ENCODE measurements at places on chromosomes 13 and 19.

DNA sequence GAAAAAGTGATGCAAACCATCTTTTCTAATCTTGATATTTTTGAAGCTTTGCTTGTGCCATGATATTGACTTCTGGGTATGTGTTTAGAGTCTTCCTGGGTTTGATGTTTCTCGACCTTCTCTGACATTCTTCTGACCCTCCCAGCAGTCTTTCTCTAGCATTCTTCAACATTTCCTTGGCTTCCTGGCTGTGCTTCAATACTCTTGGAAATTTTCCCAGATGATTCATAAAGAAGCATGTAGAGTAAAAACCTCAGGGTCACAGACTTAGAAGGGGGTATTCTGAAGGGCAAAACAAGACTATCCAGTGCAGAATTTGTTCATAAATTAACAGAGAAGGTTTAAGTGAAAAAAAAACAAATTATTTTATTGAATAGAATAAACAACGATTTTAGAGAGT, 946.3 kb upstream of the PCDH9 start:
- no peak for DNase-seq

DNA sequence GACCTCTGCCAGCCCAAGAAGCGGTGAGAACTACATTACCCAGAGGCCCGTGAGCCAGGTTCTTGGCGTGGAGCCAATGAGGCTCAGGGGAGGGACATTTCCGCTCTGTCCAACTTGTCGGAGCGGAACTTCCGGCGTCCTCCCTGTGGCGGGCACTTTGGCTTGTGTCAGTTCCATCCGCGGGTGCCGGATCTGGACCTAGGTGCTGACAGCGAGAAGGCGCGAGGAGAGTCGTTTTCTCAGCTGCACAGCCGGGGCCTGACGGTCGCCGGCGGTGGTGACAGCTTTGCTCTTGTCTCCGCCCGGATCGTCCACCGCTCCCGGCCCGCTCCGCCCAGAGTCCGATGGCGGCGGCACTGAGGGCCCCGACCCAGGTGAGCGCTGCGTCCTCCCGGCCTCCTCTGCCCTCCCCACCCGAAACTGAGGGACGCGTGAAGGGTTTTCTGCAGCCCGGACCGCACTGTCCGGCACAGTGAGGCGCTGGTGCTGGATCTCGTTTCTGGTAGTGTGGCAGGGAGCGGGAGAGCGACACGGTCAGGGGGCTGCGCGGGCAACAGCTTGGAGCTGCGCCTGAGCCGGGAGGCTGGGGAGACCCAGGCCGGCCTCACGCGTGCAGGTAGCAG, at the start of gene ZNF530:
Gene ZNF530, plus strand, starts transcription at position 125 of the 623 bp plus-strand sequence. CDS start 4,461 bp downstream, outside the sequence.
- peak; percentile 89 for DNase-seq

GRCh38 chr19:52897138-52897935, at the start of gene ZNF320:
Gene ZNF320, minus strand, starts transcription at chr19:52897635. Its CDS starts 7,380 bp downstream, at chr19:52890255.
- peak; percentile 93 for DNase-seq

DNA sequence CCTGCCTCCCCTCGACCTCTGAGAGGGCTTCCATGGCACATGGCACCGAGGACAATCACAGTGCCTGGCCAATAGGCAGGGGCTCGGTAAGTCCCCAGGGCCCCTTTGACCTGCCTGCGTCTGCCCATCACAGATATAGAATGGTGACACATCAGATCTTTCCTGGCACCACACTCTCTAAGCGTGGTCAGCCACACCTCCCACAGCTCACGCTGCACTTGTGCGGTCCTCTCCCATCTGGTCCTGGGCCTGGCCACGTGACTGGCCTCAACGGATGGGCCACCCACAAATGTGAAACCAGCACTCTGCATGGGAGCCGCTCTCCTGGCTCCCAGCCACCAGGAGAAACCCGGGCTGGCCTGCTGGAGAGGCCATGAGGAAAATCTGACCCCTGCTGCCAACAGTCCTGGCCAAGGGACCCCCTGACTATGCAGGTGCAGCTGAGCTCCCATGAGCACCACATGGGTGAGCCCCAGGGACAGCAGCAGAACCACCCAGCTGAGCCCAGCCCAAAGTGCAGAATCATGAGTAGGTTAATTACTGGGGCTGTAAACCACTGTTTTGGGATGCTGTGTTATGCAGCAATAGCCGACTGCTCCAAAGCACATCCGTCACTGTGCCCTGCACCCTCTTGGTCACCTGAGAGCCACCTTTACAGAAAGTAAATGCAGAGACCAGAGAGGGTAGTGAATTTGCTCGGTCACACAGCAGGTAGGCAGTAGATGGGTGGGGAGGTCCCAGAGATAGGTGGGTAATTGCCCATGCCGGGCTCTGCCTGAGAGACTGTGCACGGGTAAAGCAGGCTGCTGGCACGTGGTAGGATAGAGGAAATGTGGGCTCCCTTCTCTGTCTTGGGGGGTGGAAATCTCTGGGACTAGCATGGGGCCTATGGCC, 9.7 kb upstream of the MEF2B start:
- DNase-seq, result no peak

- no peak for DNase-seq
Observed at GRCh38 chr13:33251131-33251661, 34.4 kb downstream of the STARD13 start.

DNA sequence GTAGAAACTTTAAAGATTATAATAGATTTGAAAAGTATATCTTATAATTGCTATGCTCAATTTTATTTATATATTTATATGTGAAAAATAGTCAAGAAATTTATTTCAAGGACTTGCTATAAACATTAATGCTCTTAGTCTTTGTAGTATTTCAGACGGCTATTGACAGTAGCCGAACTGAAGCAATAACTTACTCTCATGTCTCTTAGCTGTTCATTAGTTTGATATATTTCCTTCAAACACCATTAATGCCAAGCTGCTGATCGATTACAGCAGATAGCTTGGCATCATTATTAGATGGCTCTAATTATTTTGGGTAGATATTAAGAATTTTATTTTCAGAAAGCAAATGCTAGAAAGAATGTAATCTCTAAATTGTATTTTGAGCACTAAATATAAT, 1151.5 kb upstream of the SPRY2 start:
- DNase-seq, result no peak

- no peak for DNase-seq
Observed at GRCh38 chr13:36356058-36356457, 9.9 kb upstream of the SPART start.

DNA sequence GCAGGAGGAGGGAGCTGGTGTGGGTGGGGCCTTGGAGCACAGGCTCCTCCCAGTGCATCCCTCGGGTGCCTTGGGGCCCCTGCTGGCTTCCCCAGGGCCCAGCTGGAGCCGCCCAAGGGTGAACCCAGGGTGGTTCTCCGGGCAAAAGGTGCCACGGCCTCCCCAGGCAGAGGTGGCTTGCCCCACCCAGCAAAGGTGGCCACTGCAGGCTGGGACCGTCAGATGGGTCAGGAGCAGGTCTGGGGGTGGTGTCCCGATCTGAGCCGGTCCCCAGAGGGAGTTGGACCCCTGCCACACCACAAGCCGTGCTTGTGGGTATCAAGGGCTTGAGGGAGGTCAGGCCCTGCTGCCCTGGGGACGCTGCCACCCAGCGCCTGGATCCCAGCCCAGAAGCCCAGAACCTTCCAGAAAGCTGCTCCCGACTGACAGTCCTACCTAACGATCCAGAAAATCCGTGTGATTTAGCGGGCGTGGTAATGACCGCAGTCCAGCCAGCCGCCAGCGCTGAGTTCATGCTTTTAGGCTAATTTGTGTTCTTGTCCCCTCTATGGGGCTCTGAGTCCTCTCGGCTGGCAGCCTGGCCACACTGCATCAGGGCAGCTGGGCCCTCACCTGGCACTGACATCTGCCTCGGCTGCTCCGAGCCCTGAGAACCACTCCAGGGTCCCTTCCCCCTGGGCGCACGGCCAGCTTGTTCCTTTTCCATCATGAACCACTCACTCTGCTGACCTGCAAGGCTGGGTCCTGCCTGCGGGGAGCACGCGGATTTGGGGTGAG, 5.0 kb upstream of the GRIN3B start:
- no peak for DNase-seq

- DNase-seq, result no peak
Observed at GRCh38 chr19:9116547-9116946, 984 bp upstream of the OR7G1 start.

- DNase-seq, result no peak
Observed at GRCh38 chr13:32659736-32660135, 73.5 kb downstream of the PDS5B start.

DNA sequence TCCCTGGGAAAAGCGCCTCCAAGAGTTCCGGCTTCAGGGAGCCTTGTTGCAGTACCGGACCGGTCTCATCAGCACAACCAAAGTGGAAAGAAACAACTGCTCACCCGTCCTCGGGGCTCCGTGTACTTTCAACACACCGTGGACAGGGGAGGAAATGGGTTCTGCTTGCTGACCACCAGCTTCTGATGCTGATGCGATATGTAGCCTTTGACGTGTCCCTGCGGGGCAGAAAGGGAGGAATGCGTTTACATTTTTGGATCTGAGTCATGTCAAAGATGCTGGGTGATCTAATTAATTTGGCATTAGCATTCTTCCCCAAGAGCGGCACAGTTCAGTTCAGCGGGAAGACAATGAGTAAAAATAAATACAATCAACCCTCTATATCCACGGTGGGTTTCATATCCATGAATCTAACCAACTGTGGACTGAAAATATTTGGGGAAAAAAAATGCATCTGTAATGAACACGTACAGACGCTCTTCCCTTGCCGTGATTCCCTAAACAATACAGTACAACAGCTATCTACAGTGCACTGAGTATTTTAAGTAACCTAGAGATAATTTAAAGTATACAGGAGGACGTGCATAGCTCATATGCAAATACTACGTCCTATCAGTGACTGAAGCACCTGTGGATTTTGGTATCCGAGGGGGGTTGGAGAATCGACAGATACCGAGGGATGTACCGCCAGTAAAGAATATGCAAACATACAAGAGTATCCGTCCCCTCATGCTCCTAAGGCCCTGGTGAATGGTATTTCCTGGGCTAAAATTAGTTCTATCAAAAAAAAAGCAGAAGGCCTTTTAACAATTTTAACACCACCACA, 19.8 kb downstream of the PROZ start:
- DNase-seq, result no peak

GRCh38 chr13:92719868-92720267, 506.7 kb upstream of the GPC6 start:
- DNase-seq, result no peak

DNA sequence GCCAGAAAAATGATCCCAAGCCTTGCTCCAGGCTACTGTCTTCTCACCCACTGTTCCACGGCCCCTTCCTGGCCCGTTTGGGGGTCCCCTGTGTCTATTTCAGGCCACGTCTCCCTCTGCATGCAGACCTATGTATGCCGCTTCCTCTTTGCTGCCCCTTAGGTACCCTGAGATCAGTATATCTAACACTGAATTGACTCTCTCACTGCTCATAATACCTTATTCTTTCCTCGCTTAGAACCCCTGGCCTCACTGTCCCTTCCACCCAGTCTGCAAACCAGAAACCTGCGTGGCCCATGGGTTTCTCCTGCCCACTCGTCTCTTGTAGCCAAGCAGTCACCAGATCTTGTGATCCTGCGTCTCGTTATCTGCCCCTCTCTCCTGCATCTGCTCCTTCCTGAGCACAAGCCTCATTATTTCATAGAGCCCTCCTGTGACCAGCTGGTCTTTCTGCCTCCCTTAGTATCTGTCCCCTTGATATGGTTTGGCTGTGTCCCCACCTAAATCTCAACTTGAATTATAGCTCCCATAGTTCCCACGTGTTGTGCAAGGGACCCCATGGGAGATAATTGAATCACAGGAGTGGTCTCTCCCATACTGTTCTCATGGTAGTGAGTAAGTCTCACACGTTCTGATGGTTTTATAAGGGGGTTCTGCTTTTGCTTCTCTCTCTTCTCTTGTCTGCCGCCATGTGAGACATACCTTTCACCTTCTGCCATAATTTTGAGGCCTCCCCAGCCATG, 109.0 kb upstream of the RNF113B start:
- no peak for DNase-seq

DNA sequence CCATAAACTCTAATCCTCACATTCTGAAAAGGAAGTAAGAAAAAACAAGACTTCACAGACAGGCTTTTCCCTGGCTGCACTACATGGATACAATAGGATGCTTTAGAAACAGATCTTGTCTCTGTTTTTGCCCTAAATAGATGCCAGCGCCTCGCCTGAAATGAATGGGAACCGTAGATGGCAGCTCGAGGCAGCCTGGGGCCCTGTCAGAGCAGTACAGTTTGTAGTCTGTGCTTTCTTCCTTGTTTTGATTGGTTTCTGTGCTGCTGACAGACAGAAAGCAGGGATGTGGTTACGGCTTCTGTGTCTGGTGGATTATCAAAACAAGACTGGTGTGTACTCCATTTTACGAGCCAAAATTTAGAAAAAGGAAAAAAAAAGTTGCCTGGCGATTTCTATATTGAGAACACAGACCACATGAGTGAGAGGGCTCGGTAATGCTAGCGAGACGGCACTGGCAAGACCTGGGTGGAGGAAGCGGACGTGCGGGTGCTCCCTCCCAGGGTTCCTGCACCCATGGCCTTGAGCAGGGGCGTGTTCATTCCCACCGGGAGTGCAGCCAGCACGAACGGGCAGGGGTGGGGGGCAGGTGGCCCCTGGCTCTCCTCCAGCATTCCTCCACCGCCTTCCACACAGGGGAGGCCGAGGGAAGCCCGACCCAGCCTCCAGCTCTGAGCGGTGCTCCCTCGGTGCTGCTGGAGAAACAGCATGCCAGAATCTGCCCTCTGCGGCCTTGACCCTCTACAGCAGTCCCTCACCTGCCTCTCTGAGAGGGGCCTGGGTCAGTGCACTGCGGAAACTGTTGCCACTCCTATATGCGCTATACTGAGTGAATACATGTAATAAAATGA, 37.6 kb upstream of the C1QTNF9 start:
- DNase-seq, result peak; percentile 74

DNA sequence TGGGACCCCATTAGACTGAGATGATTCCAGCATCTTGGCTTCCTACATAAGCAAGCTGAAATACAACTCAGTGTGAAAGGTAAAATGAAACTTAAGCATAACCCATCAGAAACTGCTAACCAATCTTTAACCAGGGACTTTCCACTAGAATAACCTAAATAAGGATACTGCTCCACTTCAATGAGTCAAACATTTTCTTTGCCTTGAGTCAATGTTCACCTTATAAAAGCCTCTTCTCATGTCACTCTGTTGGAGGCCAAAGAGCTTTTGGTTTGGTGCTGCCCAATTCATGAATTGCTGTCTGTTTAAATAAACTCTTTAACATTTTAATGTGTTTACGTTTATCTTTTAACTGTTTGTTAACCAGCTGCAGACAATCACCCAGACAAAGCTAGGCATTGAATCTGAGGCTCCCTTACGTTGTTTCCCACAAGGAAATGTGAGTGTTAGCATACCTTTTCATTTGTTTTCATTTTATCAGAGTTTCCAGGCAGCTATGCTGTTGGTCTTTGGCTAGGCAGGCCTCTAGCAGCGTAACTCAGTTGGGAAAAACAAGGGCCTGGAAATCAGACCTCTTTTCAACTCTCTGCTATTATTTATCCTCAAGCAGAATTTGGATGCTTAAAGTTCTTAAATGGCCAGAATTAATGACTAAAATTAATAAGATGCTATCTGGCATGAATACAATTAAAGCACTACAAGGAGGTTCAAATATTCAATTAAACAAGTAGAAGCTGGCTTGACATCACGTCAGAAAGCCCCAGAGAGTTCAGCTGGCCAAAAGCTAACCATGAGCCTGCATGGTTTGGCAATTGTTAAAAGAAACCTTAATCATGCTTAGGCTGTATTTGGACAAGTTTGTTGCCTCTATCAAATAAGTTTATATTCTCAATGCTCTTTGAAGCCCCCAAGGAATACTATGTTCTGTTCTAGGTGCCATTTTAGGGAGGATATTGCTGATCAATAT, 200.2 kb downstream of the DCLK1 start:
- no peak for DNase-seq

Measured in activated CD4-positive, alpha-beta memory T cell treated with anti-CD3 and anti-CD28 coated beads, Interleukin-2, amount 10 ng/mL, durations not matched to agents 7 days and 5 days (primary cell).